Endodermal cell (in vitro differentiated cells): ENCODE measurements at places on chromosomes 5 and 9. TPM values are rescaled to one million over a fixed set of nuclear protein-coding genes. Genes with fewer than 3 reads are reported as not detected.
A peak's percentile ranks its signal among the peaks of the same experiment; 100 is the strongest.

GCNT4 gene
- 1.1 to 4.2 TPM (median 4.2 TPM) in 3 replicates for total RNA-seq

TAF11L5 gene
- total RNA-seq = not detected in 3 replicates

IFT74 gene
- 14.2 and 17.6 TPM in 2 replicates for total RNA-seq

ENTR1 gene
- 83.1 and 84.3 TPM in 2 replicates for total RNA-seq

DNA sequence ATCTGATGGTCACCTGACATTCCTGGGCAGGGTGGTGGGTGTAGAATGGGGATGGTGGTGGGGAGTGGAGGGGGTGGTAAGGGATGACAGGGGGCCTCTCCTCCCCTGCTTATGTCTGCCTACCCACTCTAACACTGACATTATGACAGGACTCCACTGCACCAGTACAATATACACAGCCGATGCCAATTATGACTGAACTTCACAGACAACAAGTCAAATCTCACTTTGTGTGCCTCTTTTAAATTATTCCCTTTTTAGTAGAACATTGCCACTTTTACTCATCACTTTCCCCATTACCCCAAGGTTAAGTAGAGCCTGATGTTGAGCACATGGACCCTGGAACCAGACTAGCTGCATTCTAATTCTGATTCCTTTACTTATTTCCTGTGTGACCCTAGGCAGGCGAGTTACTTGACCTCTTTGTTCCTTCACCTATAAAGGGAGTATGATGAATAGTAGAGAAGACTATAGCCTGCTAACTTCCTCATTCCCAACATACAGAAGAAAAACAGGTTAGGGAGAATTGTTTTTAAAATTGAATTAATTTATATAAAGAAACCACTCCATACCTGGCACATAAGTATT is 464.7 kb downstream of the DMRT2 start:
- H3K4me3 ChIP-seq = no peak overlapping the region
- no peaks in the 10 kb centered on the region for H3K27me3 ChIP-seq
- no peaks in the 10 kb centered on the region for H3K4me1 ChIP-seq

DNA sequence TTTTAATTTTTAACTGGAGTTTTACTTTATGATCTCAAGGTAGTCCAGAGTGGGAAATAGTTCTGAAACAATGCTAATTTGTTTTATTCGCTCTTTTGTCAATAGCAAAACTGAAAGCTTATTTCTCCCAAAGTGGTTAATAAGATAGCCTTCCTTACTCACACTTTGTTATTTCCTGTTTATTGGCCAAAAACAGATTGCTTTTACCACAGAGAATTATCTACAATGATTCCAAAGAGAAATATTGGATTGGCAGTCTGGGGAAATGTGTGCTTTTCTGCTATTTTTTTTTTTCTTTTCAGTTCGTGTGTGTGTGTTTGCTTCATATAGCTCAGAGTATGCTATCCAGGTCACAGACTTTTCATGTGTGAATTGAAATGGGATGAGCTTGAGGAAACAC is 756.7 kb upstream of the RGMB start:
- no peaks in the 10 kb centered on the region for H3K4me1 ChIP-seq
- no peak overlapping the region for H3K4me3 ChIP-seq
- H3K27ac ChIP-seq = no peak overlapping the region
- H3K27me3 ChIP-seq = no peaks in the 10 kb centered on the region
- H3K36me3 ChIP-seq = peaks cover 9% of the 10 kb centered on the region

- H3K4me3 ChIP-seq = peak overlapping the region; percentile 99
- peak; percentile 84 for DNase-seq
- peak overlapping the region; percentile 34 for H3K27ac ChIP-seq
- peaks cover 56% of the 10 kb centered on the region for H3K36me3 ChIP-seq
- H3K27me3 ChIP-seq = no peaks in the 10 kb centered on the region
Observed at GRCh38 chr5:53482717-53483638, 2.5 kb downstream of the FST start.

GRCh38 chr9:129253803-129254381 is 75.8 kb upstream of the IER5L start:
- no peaks in the 10 kb centered on the region for H3K36me3 ChIP-seq
- H3K4me1 ChIP-seq = no peaks in the 10 kb centered on the region
- peaks cover 22% of the 10 kb centered on the region for H3K27me3 ChIP-seq
- H3K27ac ChIP-seq = no peak overlapping the region

GRCh38 chr9:131387394-131387793 is 6.5 kb upstream of the PRRC2B start:
- H3K36me3 ChIP-seq = no peaks in the 10 kb centered on the region
- no peak overlapping the region for H3K4me3 ChIP-seq
- no peak overlapping the region for H3K27ac ChIP-seq
- no peaks in the 10 kb centered on the region for H3K27me3 ChIP-seq

DNA sequence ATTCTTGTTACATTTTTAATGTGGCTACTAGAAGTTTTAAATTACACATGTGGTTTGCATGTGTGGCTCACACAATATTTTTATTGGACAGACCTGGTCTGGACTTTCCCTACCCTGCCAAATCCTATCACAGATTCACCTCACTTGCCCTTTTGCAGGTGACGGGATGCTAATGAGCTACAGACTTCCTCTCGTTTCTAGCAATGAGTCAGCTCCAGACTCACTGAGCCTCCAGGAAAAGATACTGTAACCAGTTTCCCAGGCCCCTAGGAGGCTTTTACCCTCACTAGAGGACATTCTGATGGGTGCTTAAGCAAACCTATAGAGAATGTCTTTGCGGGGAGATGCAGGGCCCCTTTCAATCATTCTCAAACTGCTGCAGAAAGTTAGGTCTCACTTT is 135.4 kb downstream of the WDR41 start:
- no peaks in the 10 kb centered on the region for H3K27me3 ChIP-seq
- no peak for DNase-seq
- H3K4me1 ChIP-seq = no peaks in the 10 kb centered on the region
- no peak overlapping the region for H3K27ac ChIP-seq
- no peaks in the 10 kb centered on the region for H3K36me3 ChIP-seq

- H3K27me3 ChIP-seq = no peaks in the 10 kb centered on the region
- no peak for DNase-seq
- peaks cover 11% of the 10 kb centered on the region for H3K36me3 ChIP-seq
- H3K4me1 ChIP-seq = no peaks in the 10 kb centered on the region
- no peak overlapping the region for H3K27ac ChIP-seq
Observed at GRCh38 chr9:398085-398484, 183.4 kb downstream of the DOCK8 start.
